Natural killer cell (primary cell): ENCODE measurements at places on chromosomes 16 and 17.
A peak's percentile ranks its signal among the peaks of the same experiment; 100 is the strongest.

- no peak for DNase-seq
These were observed 114.1 kb downstream of the ENGASE start for GRCh38 chr17:79188685-79189084.

DNA sequence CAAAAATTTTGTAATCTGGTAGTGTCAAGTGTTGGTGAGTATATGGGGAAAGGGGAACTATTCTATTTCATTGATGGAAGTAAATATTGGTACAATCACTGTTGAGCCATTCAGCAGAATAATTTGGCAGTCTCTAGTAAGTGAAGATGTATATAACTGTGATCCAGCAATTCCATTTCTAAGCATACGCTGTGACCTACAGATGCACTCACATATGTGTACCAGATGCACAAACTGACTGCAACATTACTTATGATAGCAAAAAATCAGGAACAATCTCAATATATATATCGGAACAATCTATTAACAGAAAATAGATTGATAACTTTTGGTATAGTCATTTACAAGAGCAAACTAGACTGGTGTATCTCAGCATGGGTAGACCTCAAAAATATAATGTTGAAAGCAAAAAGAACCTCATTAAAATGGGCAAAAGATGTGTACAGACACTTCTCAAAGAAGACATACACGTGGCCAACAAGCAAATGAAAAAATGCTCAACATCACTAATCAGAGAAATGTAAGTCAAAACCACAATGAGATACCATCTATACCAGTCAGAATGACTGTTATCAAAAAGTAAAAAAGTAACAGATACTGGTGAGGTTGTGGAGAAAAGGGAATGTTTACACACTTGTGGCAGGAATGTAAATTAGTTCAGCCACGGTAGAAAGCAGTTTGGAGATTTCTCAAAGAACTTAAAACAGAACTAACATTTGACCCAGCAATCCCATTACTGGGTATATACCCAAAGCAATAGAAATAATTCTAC is 20.7 kb downstream of the ADAP2 start:
- no peak for DNase-seq

GRCh38 chr16:88685156-88686061 is 898 bp downstream of the SNAI3 start:
- peak; percentile 72 for DNase-seq

GRCh38 chr17:53721101-53721500 is 101.6 kb upstream of the KIF2B start:
- no peak for DNase-seq

DNA sequence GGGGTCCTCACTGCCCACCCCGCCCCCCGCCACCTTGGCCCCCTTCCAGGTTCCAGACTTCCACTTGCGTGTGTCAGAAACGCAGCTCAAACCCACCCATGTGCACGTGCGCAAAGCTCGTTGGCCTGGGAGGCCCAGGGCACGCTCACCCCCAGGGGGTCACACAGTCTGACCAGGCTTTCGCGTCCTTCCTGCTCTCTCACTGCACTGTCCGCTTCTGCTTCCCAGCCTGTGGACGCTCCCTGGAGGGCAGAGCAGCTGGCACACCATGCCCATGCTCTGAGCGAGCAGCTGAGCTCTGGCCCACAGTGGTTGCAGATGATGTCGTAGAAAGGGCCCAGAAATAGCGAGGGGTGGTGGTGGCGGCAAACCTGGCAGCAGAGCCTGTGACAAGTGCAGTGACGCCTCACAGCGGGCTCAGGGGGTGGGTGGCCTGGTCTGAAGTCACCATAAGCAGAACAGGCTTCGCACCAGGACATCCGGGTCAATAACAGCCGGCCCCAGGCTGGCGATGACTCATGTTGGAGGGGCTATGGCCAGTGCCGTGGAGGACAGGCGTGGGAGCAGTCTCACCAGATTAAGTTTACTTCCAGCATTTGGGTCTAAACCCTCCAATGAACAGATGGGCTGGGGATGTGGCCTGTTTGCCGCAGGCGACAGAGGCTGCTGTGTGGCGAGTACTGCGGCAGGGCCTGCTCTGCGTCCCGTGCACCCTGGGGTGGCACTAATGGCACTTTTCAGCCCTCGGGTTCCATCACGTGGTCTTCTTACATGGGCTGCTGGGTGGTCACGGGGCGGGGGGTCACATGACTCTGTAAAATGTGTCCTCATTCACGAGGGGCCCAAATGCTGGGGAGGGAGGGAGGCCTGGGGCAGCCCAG is 49.0 kb downstream of the NT5M start:
- DNase-seq, result no peak

DNA sequence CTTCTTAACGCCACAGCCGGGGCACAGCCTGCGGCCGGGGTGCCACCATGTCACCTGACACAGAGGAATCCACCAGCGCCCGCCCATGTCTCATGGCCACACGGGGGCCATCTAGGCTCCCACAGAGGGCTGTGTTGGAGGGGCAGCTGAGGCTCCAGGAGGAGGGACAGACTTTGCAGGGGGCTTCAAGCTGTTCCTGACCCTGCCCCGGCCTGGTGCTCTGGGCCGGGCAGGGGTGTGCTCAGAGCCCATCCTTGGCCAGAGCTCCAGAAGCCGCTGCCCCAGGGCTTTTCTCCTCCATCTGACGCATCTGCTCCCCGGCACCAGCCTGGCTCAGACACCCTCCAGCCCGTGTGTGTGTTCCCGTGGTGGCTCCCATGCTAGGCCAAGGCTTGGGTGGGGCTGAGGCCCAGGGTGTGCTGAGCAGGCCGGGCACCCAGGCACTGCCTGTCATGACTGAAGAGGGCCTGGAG is 7.8 kb upstream of the SLC38A10 start:
- no peak for DNase-seq

- no peak for DNase-seq
These were observed 51.5 kb downstream of the ENGASE start for GRCh38 chr17:79126139-79126538.

DNA sequence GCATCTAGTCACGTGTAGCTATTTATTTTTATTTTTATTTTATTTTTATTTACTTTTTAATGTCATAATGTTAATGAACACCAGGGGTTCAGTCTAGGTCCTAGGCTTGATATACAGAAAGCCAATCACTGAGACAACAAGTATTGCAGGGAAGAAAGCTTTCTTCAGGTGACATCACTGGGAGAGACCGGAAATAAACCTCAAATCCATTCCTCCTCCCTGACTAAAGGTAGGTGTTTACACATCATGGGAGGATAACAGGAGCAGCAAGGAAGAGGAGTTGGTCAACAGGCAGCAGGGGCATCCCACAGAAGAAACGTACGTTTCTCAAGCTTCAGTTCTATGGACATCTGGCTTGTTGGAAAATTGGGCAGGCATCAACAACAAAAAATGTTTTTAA is 9.5 kb upstream of the HEATR3 start:
- no peak for DNase-seq

DNA sequence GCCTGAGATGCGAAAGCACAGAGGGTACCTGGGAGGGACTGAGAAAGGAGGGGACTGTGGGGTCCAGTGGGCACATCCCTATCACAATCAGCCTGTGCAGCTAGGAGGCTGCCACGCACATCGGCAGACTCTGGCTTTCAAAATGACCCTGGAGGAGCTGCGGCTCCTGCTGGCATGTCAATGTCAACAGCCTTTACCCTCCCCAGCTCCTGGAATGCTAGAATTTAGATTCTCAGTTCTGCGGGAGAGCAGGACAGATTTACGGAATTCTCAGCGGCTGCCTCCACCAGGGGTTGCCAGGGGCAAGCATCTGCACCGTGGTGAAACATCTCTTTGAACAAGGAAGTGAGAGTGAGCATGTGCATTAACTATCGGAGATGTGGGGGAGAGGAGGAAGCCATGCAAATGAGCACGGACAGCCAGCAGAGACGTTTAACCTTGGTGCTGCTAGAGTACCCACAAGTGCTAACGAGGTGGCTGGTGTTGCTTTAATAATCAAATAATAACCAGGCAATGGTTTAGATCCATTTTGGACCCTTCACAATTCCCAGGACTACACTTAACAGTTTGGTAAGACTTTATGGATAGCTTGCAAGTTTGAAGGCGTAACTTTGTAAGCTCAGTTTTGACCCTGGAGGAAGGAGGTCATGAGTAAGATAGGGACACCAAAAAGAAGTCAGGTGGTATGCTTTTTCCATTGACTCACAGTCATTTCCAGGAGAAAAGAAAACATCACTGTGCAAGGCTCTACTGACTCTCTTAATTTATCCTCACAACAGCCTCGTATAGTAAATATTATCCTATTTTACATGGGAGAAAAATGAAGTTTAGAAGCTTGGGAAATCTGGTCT is 54.1 kb downstream of the XYLT1 start:
- DNase-seq, result peak; percentile 23

DNA sequence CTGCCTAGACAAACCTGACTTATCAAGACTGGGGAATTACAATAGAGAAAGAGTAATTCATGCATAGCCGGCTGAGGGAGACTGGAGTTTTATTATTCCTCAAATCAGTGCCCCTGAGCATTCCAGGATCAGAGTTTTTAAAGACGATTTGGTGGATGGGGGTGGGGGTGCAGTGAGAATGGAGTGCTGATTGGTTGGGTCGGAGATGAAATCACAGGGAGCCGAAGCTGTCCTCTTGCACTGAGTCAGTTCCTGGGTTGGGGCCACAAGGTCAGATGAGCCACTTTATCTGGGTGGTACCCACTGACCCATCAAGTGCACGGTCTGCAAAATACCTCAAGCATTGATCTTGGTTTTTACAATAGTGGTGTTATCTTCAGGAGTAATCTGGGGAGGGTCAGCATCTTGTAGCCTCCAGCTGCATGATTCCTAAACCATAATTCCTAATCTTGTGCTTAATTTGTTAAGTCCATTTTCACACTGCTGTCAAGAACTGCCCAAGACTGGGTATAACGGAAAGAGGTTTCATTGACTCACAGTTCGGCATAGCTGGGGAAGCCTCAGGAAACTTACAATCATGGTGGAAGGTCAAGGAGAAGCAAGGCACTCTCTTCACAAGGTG is 69.6 kb downstream of the MARF1 start:
- DNase-seq, result no peak

DNA sequence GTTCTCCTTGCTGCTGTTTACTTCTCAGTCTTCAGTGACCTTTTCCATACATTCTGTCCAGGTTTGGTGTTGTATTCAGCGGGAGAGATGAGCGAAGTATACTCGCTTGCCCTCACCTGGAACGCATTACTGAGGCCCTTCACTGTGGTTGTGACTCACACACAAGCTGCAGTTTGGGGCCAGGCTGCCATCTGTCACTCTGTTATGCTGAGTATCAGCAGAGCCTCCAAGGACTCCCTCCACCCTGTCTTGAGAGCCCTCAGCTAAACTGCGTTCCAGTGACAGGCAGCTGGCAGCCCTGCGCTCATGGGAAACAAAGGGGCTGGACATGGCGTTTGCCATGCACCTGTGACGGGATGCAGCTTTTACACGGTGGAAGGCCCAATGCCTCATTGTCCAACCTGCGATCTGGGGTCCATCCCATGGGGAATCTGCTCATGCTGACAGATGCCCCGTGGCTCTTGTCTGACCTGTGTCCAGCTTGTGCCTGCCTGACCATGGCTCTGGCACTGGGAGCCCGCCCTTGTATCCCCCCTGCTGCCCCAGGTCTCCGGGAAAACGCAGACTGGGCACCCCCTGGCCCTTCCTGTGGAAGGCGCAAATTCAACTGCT is 6.5 kb upstream of the ZNF778 start:
- DNase-seq, result no peak

- no peak for DNase-seq
These were observed 13.7 kb downstream of the CAMKK1 start for GRCh38 chr17:3879186-3879585.

- no peak for DNase-seq
These were observed 65.1 kb downstream of the UTP18 start for GRCh38 chr17:51325471-51325870.

DNA sequence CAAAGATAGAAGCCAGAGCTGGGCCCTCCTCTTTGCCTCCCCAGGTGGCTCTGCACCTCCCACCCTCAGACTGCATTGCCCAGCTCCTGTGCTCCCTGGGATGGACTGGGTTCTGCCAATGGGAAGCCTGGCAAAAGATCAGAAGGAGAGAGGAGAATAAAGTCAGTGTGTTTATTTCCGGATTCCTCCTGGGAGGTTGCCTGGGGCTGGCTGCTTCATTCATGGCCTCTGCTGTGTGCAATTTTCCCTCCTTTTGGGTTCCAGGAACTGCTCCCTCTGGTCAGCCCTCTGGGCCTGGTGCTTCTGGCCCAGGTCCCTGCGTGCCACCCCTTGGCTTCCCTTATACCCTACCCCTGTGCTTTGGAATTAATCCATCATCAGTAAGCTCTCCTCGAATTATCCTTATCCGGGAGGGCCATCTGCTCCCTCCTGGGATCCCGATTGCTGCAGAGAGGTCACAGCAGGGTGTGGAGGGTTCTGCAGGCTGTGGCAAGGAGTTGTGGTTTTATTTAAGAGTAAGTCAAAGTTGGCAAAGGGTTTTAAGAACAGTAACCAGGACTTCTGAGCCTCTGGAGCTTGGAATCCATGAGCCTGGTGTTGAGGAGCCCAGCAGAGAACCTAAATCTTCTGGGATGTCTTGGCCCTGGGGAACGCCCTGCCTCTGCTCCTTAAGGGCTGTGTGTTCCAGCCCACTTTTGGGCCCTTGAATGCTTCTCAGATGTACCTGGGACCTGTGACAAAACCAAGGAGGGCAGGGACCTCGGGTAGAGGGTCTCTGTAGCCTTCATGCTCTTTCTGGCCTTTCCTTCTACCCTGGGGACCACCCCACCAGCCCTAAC is 8.2 kb upstream of the MMP2 start:
- DNase-seq, result no peak
